Regular cardiac myocyte (primary cell): ENCODE measurements at places on chromosomes 4 and X. TPM values are rescaled to one million over a fixed set of nuclear protein-coding genes. Genes with fewer than 3 reads are reported as not detected.

Gene CXCL11
- not detected in 2 replicates for total RNA-seq

Gene NDUFA1
- total RNA-seq: 56.7 and 58.7 TPM in 2 replicates

Gene PCDH7
- total RNA-seq: 0.96 and 1.4 TPM in 2 replicates

Gene GLRB
- 11.7 and 31.9 TPM in 2 replicates for total RNA-seq

Gene TENM3
- total RNA-seq: 1.3 and 4.8 TPM in 2 replicates

Gene ENPP6
- under 0.01 TPM in 1 of 2 replicates, not detected in the other for total RNA-seq

Gene SLC4A4
- 18.2 and 21.1 TPM in 2 replicates for total RNA-seq
